CD4-positive, alpha-beta memory T cell (primary cell): ENCODE measurements at places on chromosomes 11 and 22.

GRCh38 chr11:130088919-130089673, 19.4 kb downstream of the APLP2 start:
- DNase-seq: no peak

DNA sequence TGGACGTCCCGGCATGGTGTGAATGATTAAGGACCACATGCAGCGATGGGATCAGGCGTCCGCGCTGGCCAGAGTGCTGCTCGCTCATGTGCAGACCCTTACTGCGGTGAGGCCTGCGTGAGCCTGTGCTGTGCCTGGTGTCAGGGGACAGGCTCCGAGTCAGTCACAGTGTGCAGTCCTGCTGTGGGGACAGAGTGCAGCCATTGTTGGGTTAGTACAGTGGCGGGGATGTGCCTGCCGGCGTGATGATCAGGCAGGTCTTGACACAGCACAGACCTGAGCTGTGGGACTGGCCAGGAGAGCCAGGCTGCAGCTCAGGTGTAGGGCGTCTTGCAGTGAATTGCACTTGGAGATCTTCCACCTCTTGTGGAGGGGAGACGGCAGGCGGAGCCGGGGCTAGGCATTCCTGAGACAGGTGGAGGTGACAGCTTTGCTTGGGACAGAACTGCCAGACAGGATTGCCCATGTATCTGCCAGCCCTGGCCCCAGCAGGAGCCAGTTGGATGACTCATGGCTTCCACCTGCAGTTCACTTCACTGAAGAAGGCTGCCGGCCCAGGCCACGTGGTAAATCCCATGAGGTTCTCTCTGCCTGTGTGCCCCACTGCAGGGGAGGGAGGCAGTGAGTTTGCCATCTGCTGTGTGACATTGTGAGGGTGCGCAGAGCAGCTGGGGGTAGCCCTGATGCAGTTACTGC, 17.3 kb downstream of the TRMU start:
- DNase-seq: no peak

DNA sequence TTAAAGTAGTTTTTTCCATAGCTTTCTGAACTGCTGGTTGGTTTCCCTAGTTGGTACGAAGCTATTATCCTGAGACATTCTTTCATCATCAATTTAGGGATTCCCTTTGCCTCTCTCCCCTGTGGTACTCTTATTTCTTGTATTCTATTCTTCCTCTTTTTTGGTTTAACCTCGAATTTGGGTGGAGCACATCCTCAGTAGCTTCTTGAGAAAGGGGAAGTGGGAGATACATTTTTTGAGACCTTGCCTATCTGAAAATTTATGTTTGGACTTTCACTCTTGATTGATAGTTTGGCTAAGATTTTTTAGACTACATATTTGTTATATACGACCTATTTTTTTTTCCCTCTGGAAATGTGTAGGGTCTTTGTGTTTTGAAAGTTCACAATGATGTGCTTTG, 121.7 kb upstream of the ZBED5 start:
- no peak for DNase-seq

- no peak for DNase-seq
These were observed 8.8 kb downstream of the RIC8A start for GRCh38 chr11:216081-216974.

DNA sequence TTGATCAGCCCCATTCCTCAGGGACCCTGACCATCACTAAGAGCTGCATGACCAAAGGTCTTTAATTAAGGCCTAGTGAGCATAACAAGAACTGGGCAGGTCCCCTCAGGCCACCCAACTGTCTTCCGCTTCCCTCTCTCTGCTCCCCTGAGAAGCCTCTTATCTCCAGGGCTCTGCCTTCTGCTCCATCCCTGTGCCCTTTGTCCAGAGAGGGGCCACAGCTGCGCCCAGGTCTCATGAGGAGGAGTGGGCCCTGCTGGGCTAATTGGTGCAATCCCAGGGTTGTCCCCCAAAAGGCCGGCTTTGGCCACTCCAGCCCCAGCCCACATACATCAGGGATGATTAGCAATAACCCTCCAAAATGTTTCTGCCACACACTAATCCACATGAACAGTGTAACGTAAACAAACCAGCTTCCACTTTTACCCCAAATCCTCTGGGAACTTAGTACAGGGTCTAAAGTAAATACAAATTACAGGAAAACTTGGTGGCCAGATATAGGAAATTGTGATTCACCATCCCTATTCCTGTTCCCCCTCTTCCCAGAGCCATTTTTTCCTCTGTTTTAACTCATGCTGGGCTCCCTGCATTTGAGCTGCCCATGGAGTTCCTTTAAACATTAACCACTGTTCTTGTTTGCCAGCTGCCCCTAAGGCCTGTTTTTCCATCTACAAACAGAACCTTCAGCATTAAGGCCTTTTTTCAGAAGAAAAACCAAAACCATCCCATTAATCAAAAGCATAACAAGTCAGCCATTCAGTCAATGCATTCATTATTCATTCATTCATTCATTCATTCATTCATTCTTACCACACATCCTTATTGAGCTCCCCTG, 34.6 kb upstream of the CAVIN3 start:
- DNase-seq: no peak

DNA sequence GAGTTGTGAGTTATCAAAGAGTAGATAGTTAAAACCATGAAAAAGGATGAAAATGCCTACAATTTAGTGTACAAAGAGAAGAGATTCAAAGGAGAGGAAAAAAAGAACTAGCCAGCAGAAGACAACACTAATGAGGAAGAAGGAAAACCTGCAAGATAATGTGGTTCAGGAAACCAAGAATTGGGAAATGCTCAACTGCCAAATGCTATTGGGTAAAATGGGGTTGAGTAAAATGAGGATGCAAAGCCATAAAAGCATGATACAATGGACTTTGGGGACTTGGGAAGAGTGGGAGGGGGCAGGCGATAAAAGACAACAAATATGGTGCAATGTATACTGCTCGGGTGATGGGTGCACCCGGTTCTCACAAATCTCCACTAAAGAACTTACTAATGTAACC, 7.6 kb upstream of the OR52K2 start:
- DNase-seq: no peak
